ENCODE measurements at places on chromosomes 3 and 15. TPM values are rescaled to one million over a fixed set of nuclear protein-coding genes. Genes with fewer than 3 reads are reported as not detected.

The B3GALNT1 gene
- 21.2 TPM for total RNA-seq

The LYSMD4 gene
- 6.5 TPM for total RNA-seq

The CCR3 gene
- not detected for total RNA-seq

The FGF7 gene
- 157 TPM for total RNA-seq

The ARPIN gene
- 11.9 TPM for total RNA-seq

The ACTC1 gene
- 0.23 TPM for total RNA-seq

The GOLGA6L7 gene
- total RNA-seq: not detected

The ACOX2 gene
- 22.9 TPM for total RNA-seq

The NDN gene
- total RNA-seq: 66.9 TPM

The MINAR1 gene
- 1.6 TPM for total RNA-seq

The IL17RD gene
- 3.4 TPM for total RNA-seq

The STRA6 gene
- 0.59 TPM for total RNA-seq

The THBS1 gene
- total RNA-seq: 2,745 TPM

The SIN3A gene
- total RNA-seq: 29.3 TPM

The CPA3 gene
- not detected for total RNA-seq

The HCN4 gene
- not detected for total RNA-seq

The SPINT1 gene
- 0.36 TPM for total RNA-seq

The C3orf85 gene
- not detected for total RNA-seq

The SPRED1 gene
- 50.0 TPM for total RNA-seq

The GOLGA8K gene
- 0.36 TPM for total RNA-seq

Data from smooth muscle cell of the pulmonary artery (primary cell).